Progenitor cell of endocrine pancreas (in vitro differentiated cells): ENCODE measurements at places on chromosomes 6 and 20.

DNA sequence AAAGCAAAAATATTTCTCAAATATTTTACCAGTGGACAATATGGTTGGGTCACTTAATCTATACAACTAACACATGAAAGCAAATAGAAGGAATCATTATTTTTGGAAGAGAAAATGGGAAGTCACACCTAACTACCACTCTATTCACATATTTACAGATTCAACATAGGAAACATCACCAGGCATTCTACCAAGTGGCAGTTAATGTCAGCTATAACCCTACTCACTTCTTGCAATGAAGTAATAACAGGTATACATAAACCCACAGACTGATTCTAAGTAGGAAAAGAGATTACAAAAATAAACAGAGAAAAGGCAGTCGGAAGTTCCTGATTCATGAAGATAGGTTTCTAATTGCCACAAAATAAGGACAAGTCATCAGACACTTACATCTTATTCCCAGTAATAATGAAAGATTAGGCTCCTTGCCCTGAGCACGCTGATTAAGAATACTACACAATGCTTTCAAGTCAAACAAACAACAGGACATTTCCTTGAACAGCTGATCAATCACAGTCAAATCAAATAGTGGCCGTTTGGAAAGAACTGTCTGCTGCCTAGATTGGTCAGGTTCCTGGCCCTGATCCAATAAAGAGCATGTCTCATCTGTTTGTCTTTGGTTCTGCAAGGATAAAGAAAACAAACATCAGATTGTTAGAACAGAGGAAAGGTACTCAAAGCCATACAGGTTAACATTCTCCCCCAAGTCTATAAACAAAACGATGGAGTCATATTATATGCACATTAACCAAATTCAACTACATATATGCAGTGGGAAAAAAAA lies 79.2 kb upstream of the PLN start:
- peaks cover 2% of the 10 kb centered on the region for H3K36me3 ChIP-seq
- peak overlapping the region; percentile 17 for H3K27ac ChIP-seq
- no peaks in the 10 kb centered on the region for H3K27me3 ChIP-seq
- no peak overlapping the region for H3K4me3 ChIP-seq
- H3K4me1 ChIP-seq = peaks cover 16% of the 10 kb centered on the region

GRCh38 chr20:15976047-15976736 lies 597.1 kb downstream of the KIF16B start:
- no peak for DNase-seq
- peaks cover 1% of the 10 kb centered on the region for H3K36me3 ChIP-seq

GRCh38 chr6:149854532-149854931 lies 9.6 kb downstream of the LRP11 start:
- peak overlapping the region; percentile 97 for H3K27ac ChIP-seq
- H3K27me3 ChIP-seq = no peaks in the 10 kb centered on the region
- peaks cover 14% of the 10 kb centered on the region for H3K36me3 ChIP-seq
- peaks cover 43% of the 10 kb centered on the region for H3K4me1 ChIP-seq
- peak overlapping the region; percentile 38 for H3K4me3 ChIP-seq

DNA sequence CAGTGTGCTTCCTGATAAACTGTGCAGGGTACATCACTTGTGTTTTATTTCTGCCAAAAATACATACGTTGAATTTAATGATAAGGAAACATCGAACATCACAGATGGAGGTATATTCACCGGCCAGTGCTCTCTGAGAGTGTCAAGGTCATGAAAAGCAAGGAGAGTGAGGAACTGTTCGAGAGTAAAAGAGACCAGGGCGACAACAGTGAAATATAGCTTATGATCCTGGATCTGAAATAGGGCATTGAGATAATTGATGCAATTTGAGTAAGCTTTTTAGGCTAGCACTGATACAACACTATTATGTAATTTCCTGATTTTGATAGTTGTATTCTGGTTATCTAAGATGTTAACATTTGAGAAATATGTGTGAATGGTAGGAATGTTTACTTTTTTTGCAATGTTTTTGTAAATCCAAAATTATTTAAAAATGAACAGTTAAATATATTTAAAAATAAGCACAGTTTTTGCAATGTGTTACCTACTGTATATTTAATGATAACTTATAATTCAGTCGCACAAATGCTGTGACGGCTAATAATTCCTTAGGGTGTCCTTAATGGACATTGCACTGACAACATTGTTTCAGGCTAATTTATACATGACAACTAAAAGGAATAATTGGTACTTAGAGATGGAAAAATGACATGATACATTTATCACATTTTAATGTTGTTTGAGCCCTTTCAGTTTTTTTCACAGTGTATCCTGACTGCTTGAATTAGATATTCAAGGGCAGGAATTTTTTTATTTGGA lies 9.9 kb downstream of the RAB32 start:
- no peak overlapping the region for H3K27ac ChIP-seq
- H3K4me1 ChIP-seq = peaks cover 2% of the 10 kb centered on the region
- peaks cover 21% of the 10 kb centered on the region for H3K36me3 ChIP-seq
- no peak for DNase-seq

GRCh38 chr6:20511852-20512251 lies 22.4 kb upstream of the CDKAL1 start:
- no peak for DNase-seq
- H3K4me3 ChIP-seq = no peak overlapping the region
- H3K36me3 ChIP-seq = no peaks in the 10 kb centered on the region
- no peak overlapping the region for H3K27ac ChIP-seq
- no peaks in the 10 kb centered on the region for H3K27me3 ChIP-seq
- no peaks in the 10 kb centered on the region for H3K4me1 ChIP-seq

DNA sequence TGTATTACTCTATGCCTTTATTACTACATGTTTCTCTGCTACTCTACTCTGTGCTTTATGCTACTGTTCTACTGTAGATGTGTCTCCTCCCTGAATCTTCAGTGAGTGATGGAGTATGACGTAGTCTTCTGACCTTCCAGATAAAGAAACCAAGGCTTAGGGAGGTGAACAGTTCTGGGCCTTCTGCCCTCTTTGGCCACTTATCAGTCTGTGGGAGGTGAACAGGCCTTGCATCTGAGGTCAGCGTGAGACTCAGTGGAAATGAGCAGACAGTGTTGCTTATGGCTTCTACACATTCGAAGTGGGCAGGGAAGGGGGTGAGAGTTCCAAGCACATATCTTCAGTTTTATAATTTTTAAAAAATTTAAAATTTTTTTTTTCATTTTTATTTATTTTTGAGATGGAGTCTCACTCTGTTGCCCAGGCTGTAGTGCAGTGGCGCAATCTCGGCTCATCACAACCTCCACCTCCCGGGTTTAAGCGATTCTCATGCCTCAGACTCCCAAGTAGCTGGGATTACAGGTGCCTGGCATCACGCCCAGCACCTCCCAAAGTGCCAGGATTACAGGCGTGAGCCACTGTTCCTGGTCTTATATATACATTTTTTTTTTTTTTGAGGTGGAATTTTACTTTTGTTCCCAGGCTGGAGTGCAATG lies 24.2 kb downstream of the MYBL2 start:
- H3K4me1 ChIP-seq = no peaks in the 10 kb centered on the region
- H3K36me3 ChIP-seq = peaks cover 2% of the 10 kb centered on the region
- no peak overlapping the region for H3K4me3 ChIP-seq
- H3K27ac ChIP-seq = no peak overlapping the region
- no peak for DNase-seq
- no peaks in the 10 kb centered on the region for H3K27me3 ChIP-seq

DNA sequence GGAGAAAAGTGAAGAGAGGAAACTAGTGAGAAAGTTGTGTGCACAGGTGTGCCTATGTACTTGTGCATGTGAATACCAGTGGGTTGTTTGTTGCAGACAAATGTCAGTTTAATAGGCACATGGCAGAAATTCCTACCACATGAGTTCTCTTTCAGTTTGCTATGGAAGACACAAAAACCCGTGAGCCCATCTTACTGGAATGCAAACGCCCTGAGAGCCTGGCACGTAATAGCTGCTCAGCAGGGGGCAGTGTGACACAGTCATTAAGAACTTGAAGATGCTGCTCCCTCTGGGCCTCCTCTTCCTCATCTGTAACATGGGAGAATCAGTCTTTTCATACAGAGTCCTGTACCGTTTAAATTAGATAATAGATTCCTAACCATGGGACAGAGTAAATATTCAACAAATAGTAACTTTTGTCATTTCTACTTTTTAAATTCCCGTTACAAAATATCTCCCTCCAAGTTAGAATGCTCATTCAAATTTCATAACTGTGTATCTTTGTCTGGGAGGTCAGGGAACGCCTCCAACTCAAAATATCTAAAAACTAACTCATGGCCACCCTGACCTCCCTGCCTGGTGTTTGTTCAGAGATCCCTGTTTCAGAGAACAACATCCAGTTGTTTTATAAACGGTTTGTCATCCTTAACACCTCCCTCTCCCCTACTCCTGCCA lies 802.9 kb downstream of the MAFB start:
- H3K36me3 ChIP-seq = no peaks in the 10 kb centered on the region
- H3K4me1 ChIP-seq = no peaks in the 10 kb centered on the region
- no peaks in the 10 kb centered on the region for H3K27me3 ChIP-seq
- no peak for DNase-seq
- no peak overlapping the region for H3K4me3 ChIP-seq

DNA sequence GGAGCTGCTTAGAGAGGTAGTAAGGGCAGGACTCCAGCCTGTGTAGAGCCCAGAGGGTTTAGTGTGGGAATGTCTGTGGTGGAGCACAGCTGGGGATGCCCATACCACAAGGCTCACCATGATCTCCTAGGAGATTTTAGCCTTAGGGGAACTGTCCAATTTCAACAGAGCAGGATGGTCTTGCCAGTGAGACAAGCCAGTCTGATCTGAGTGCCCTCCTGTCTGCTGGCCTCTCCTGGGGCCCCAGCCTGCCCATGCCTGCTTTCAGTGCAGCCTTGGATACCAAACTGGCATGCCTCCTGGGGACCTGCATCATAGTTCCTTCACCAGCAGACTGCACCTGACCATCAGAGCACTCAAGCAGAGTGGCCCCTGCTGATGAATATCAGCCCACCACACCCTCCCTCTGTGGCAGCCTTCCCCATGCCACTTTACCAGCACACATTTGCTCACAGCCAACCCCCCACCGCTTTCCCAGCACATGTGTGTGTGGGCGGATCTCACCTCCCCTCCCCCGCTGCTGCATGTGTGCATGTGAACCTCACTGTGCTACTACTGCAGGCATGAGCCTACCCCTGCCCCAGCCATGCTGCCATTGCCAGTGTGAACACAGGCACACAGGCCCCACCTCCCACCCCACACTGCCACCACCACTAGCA lies 7.9 kb upstream of the TREM1 start:
- H3K4me3 ChIP-seq = no peak overlapping the region
- no peak for DNase-seq
- H3K27ac ChIP-seq = no peak overlapping the region
- no peaks in the 10 kb centered on the region for H3K36me3 ChIP-seq
- peaks cover 9% of the 10 kb centered on the region for H3K27me3 ChIP-seq
- H3K4me1 ChIP-seq = peaks cover 7% of the 10 kb centered on the region

DNA sequence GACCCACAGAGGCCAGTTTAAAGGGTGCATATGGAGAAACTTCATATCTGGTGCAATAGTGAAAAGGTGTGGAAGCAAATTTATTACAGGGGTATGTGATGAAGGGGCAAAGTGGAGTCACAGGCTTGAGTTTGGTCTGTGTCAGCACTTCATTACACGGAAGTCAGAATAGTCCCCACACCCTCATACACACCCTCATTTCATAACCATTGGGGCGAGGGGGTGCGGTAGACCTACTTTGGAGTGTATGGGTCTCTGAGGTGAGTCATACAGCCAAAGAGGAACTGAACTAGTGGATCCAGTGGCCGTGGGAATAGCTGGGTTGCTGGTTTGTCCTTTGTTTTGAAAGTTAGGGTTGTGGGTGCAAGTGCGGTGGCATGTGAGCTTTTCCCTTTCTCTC lies 3.3 kb downstream of the TM9SF4 start:
- peaks cover 2% of the 10 kb centered on the region for H3K36me3 ChIP-seq
- H3K27ac ChIP-seq = no peak overlapping the region
- DNase-seq = no peak
- H3K27me3 ChIP-seq = no peaks in the 10 kb centered on the region

DNA sequence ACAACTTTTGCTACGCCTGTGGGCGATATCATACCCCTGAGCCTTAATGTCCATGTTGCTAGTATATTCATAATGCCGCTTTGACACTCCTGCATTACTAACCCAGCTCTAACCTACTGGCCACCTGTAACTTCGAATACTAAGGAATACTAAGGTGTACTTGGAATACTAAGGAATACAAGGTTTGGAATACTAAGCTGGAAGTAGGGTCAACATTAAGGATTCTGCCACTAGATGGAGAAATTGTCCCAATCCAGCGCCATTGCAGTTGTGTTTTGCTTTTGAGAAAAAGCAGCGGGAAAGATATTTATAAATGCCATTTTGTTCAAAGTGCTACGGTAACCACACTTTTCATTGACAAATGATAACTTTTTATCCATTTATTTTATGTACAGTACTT lies 10.7 kb downstream of the TBXT start:
- DNase-seq = no peak
- H3K4me1 ChIP-seq = peaks cover 2% of the 10 kb centered on the region
- no peak overlapping the region for H3K27ac ChIP-seq

DNA sequence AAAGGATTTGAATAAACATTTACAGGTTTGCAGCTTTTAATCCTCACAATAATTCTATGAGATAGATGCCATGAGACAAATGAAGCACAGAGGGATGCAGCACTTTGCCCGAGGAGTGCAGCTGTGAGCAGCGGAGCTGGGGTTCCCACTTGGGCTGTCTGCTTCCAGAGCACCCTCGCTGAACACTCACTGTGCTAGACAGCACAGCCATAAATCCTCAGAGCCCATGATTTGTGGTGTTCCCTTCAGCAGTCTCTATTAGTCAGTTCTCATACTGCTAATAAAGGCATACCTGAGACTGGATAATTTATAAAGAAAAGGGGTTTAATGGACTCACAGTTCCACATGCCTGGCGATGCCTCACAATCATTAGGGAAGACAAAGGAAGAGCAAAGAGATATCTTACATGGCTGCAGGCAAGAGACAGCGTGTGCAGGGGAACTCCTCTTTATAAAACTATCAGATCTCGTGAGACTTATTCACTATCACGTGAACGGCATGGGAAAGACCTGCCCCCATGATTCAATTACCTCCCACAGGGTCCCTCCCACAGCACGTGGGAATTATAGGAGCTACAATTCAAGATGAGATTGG lies 25.3 kb upstream of the CTAGE9 start:
- H3K27me3 ChIP-seq = no peaks in the 10 kb centered on the region
- H3K4me3 ChIP-seq = no peak overlapping the region
- no peak overlapping the region for H3K27ac ChIP-seq
- H3K4me1 ChIP-seq = no peaks in the 10 kb centered on the region
- no peaks in the 10 kb centered on the region for H3K36me3 ChIP-seq

DNA sequence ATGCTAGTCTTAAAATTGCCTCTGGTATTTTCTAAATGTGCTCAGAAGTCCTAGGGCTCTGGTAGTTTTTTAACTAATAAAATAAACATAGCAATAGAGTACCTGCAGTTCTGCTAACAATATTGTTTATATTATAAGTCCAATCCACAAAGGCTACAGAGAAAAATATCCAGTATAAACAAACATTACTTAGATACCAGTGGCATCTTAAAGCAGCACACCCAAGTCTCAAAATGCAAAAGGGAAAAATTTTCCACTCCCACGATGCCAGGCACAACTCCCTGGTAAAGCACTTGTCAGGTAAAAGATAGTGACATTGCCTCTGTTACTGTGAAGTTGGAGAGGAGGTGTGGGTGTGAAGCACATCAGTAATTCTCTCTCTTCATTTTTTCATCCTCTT lies 123.3 kb downstream of the OGFRL1 start:
- peaks cover 41% of the 10 kb centered on the region for H3K4me1 ChIP-seq
- no peak overlapping the region for H3K4me3 ChIP-seq
- no peak for DNase-seq
- no peaks in the 10 kb centered on the region for H3K27me3 ChIP-seq
- H3K27ac ChIP-seq = no peak overlapping the region
- H3K36me3 ChIP-seq = peaks cover 31% of the 10 kb centered on the region
